A549 treated with AZD2906 at 1 μM for 4 hours (cell line): ENCODE measurements at places on chromosomes 2 and 18. TPM values are rescaled to one million over a fixed set of nuclear protein-coding genes. Genes with fewer than 3 reads are reported as not detected.

LIMS4 gene
- 0.50 to 0.89 TPM (median 0.62 TPM) in 5 replicates for total RNA-seq

CYP1B1 gene
- total RNA-seq = 3.6 to 4.6 TPM (median 4.5 TPM) in 5 replicates

ABCB11 gene
- 0.01 to 0.06 TPM (median 0.02 TPM) in 5 replicates for total RNA-seq

CFAP53 gene
- 0.22 to 0.39 TPM (median 0.24 TPM) in 5 replicates for total RNA-seq

GPR39 gene
- 6.7 to 7.5 TPM (median 6.9 TPM) in 5 replicates for total RNA-seq

LYG1 gene
- 1.0 to 2.2 TPM (median 1.7 TPM) in 5 replicates for total RNA-seq

KLHL41 gene
- total RNA-seq = 0.14 to 0.24 TPM (median 0.19 TPM) in 5 replicates

RNU2-63P gene
- 1.4 TPM in 1 of 5 replicates, not detected in the others for total RNA-seq

TMEM169 gene
- total RNA-seq = 0.22 to 0.37 TPM (median 0.29 TPM) in 5 replicates

MAP3K19 gene
- total RNA-seq = not detected in 5 replicates

SLC5A7 gene
- total RNA-seq = not detected in 5 replicates

PROKR1 gene
- 0.01 TPM in 1 of 5 replicates, not detected in the others for total RNA-seq

EPHA4 gene
- 0.58 to 0.95 TPM (median 0.77 TPM) in 5 replicates for total RNA-seq

CAPN14 gene
- 0.01 to 0.04 TPM (median 0.03 TPM) in 5 replicates for total RNA-seq

CAD gene
- 49.7 to 63.9 TPM (median 61.7 TPM) in 5 replicates for total RNA-seq
